ENCODE measurements at places on chromosomes 1 and 21.
A peak's percentile ranks its signal among the peaks of the same experiment; 100 is the strongest.

- H3K27ac ChIP-seq = no peak overlapping the region
- no peaks in the 10 kb centered on the region for H3K36me3 ChIP-seq
- H3K27me3 ChIP-seq = peaks cover 2% of the 10 kb centered on the region
- H3K4me1 ChIP-seq = peaks cover 3% of the 10 kb centered on the region
- DNase-seq = no peak
Measured at GRCh38 chr1:180930687-180931086, 18.0 kb downstream of the KIAA1614 start.

DNA sequence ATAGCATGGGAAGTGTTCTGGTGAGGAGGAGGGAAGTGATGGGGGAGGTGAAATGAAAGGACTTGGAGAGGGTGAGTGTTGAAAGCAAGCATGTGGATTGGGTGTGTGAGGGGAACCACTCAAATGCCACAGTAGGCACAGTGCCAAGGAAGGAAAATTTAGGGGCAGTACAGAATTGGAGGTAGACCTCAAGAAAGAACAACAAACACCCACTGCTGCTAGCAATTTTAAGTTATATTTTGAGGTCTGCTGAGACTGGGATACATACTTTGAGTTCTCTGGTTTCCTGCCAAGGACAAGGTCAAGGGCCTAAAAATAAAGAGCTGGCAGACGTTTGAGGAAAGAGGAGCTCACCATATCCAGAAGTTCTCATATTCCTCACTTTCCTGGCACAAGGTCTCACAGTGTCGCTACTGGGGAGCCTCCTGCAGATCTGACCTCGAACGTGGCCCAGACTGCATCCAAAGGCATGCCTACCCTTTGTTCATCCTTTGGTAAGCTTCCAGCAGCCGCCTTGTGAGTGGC is 104.0 kb downstream of the BRINP2 start:
- no peak overlapping the region for H3K4me3 ChIP-seq
- no peaks in the 10 kb centered on the region for H3K27me3 ChIP-seq
- H3K4me1 ChIP-seq = no peaks in the 10 kb centered on the region
- DNase-seq = no peak
- H3K36me3 ChIP-seq = no peaks in the 10 kb centered on the region

DNA sequence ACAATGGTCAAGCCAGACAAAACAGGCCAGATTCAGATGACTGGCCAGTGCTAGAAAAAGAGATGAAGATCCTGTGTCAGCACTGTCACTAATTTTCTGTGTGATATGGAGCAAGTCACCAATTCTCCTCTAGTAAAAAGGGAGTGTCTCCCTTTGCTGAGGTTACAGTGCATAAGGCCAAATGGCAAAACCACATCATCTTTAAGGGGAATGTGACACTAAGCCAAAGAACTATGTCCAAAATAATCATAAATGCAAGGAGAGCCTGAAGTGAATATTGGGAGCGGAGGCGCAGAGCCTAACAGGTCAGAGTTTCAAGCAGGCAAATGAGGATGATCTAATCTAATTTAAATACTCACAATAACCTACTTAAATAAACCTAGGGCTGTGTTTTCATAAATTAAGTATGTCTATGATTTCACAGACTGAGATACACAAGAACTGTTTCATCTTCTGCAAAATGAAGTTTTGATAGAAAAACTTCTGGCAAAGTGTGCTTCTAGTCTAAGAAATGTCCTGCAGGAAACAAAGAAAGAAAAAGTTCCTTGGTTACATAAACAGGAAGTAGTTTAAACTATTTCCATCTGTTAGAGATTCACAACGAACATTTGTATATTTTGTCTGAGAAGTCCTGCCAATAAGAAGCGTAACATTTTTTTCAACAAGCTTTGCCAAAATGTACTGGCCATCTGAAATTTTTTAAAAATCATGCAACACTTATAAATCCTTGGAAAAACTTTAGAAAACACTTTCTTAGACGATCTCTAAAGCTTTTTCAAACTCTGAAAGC is 290.2 kb downstream of the LRRC40 start:
- no peaks in the 10 kb centered on the region for H3K36me3 ChIP-seq
- DNase-seq = no peak
- no peak overlapping the region for H3K4me3 ChIP-seq
- H3K27me3 ChIP-seq = no peaks in the 10 kb centered on the region
- no peaks in the 10 kb centered on the region for H3K4me1 ChIP-seq

DNA sequence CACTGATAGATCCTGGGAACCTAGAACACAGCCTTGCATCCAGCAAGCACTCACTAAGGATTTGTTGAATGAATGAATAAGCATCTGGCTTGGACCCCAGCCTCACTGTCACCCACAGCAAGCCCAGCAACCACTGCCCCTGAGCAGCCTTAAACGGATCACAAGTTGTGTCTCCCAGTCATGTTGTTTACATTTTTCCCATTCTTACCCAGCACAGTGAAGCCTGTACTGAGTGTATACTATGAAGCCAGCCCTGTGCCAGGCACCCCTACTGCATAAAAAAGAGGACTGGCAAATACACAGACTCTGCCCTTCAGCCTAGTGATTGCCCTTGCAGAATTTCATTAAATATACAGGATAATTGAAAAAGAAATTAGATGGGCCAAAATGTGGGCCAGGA is 30.2 kb downstream of the RRAGC start:
- peaks cover 52% of the 10 kb centered on the region for H3K27me3 ChIP-seq
- DNase-seq = no peak
- H3K4me3 ChIP-seq = no peak overlapping the region

DNA sequence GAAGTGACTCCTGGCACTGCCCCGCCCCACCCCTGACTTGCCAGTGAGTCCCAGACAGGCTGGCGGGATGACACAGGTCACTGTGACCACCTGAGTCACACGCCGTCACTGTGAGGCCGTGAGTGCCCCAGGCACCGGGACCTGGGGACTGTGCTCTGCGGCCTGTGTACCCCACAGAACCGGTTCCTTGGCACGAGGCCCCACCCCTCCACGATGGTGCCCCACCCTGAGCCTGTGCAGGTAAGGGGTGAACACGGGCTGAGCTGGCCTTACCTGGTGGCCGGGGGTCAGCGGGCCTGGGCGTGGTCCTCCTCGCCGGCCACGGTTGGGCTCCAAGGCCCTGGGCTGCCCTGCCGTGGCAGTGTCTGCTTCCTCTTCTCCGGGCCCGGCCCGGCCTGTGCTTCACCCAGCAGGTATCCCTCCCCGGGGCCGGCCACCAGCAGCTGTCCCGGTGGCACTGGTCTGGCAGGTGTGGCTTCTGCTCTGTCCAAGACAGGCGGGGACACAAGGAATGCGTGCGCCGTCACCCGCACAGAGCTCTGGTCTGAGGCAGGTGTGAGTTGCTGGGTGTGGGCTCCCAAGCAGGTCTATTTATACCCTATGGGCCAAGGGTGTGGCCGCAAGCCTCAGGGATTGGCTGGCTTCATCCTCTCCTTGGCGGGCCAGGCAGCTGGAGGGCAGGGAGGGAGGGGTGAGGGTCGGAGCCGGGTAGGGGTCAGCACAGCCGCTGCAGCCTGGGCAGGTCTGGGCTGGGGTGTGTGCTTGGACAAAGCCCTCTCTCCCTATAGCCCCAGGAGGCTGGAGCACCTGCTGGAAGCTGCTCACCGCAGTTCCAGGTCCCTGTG is at the start of gene RNF223:
TSS of gene RNF223 (minus strand) at position 564 of the 845 bp plus-strand sequence. CDS start 1,740 bp downstream, outside the sequence.
- H3K27me3 ChIP-seq = peaks cover 2% of the 10 kb centered on the region
- H3K27ac ChIP-seq = no peak within 1 kb of the TSS
- H3K4me3 ChIP-seq = no peak within 1 kb of the TSS
- no peak for DNase-seq

- H3K27me3 ChIP-seq = peaks cover 39% of the 10 kb centered on the region
- peaks cover 9% of the 10 kb centered on the region for H3K4me1 ChIP-seq
- no peak within 1 kb of the TSS for H3K27ac ChIP-seq
- H3K4me3 ChIP-seq = no peak within 1 kb of the TSS
- no peaks in the 10 kb centered on the region for H3K36me3 ChIP-seq
Measured at GRCh38 chr1:75611014-75611413, at the start of gene SLC44A5. Gene SLC44A5 (minus strand): TSS chr1:75611114. CDS start chr1:75541447, 69,667 bp downstream.

DNA sequence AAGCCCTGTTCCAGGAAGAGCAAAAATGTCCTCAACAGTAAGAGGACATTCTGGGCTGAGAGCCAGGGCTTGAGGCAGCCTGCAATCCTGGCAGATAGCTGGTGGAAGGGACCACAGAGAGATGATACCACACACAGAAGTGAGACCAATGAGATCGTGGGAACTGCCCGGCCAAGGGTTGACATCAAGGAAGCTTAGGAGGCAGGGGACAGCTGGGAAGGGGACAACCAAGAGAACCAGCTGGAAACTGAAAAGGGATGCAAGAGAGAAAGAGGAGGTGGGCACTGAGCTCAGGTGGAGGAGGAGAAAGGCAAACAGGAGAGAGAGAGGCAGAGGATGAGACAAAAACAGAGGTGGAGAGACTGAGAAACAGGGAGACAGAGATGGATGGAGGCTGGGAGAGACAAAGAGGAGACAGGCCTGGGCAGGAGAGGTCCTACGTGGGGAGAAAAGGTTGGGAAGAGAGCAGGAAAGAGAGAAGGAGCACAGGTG is 9.2 kb downstream of the PDZK1IP1 start:
- H3K36me3 ChIP-seq = no peaks in the 10 kb centered on the region
- peaks cover 12% of the 10 kb centered on the region for H3K27me3 ChIP-seq
- peak; percentile 10 for DNase-seq
- no peak overlapping the region for H3K27ac ChIP-seq
- no peak overlapping the region for H3K4me3 ChIP-seq

DNA sequence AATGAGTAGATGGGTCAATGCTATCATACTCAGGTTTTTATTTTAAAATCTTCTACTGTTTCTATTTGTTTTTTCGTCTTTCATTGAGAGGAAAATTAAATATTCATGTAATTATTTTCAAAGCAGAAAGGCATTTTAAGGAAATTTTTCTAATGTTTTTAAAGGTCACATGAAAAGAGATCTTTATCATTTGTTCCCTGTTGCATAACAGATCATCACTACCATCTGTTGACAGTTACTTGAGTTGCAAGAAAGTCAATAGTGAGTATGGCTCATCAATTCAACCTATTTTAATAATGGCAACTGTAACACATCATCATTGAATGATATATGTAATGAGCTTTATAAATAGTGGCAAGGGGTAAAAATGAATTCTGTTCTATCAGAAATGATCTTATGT is 369.7 kb downstream of the DPYD start:
- no peaks in the 10 kb centered on the region for H3K4me1 ChIP-seq
- H3K27ac ChIP-seq = no peak overlapping the region
- no peaks in the 10 kb centered on the region for H3K27me3 ChIP-seq
- H3K36me3 ChIP-seq = no peaks in the 10 kb centered on the region
- no peak for DNase-seq

GRCh38 chr1:21963477-21964217 is 13.2 kb upstream of the CELA3B start:
- peak; percentile 85 for DNase-seq
- H3K4me1 ChIP-seq = peaks cover 4% of the 10 kb centered on the region
- no peaks in the 10 kb centered on the region for H3K36me3 ChIP-seq
- no peak overlapping the region for H3K27ac ChIP-seq
- peaks cover 2% of the 10 kb centered on the region for H3K27me3 ChIP-seq

- no peak for DNase-seq
- no peak overlapping the region for H3K4me3 ChIP-seq
- H3K36me3 ChIP-seq = peaks cover 14% of the 10 kb centered on the region
Measured at GRCh38 chr1:28374297-28374696, 4.8 kb downstream of the PHACTR4 start.

GRCh38 chr1:24694380-24694843 is 50.8 kb upstream of the CLIC4 start:
- peaks cover 35% of the 10 kb centered on the region for H3K4me1 ChIP-seq
- DNase-seq = no peak
- H3K36me3 ChIP-seq = no peaks in the 10 kb centered on the region
- peaks cover 7% of the 10 kb centered on the region for H3K27me3 ChIP-seq

DNA sequence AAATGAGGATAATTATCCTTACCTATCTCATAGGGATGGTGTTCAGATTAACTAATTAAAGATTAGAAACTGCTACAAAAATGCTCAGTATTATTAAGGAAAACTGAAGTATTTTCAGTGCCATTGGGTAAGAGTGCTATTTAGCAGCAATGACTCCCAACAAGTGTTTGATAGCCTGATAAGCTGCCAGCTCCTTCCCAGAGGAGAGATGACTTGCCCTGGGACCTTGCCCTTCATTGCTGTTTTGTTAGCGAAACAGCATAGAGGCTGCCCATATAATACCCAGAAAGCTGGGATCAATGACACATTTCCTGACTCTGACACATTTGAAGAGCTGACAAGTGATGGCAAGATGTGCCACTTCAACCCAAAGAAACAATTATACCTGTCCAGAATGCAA is 592.2 kb downstream of the ADGRL2 start:
- no peaks in the 10 kb centered on the region for H3K27me3 ChIP-seq
- no peaks in the 10 kb centered on the region for H3K36me3 ChIP-seq
- H3K27ac ChIP-seq = no peak overlapping the region
- H3K4me1 ChIP-seq = no peaks in the 10 kb centered on the region

DNA sequence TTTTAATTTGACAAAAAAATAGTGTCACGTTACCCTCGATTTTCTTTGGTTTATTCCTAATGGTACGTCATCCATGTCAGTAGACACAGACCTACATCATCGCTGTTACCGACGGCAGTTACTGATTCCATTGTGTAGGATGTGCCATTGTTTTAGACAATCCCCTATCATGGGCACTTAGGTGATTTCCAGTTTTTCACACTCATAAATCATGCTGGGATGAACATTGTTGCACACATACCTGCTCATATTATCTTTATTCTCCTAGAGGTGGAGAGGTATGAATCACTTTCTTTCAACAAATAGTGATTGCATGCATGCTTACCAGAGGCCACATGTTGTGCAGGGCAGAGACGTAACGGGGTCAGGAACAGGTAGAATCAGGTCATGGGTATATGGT is 79.7 kb upstream of the EFHD2 start:
- H3K4me3 ChIP-seq = no peak overlapping the region
- peaks cover 2% of the 10 kb centered on the region for H3K4me1 ChIP-seq
- no peak for DNase-seq

GRCh38 chr1:25634066-25634465 is 17.5 kb downstream of the MAN1C1 start:
- no peak overlapping the region for H3K4me3 ChIP-seq
- H3K27ac ChIP-seq = no peak overlapping the region
- no peak for DNase-seq
- H3K27me3 ChIP-seq = peaks cover 18% of the 10 kb centered on the region
- peaks cover 68% of the 10 kb centered on the region for H3K36me3 ChIP-seq

DNA sequence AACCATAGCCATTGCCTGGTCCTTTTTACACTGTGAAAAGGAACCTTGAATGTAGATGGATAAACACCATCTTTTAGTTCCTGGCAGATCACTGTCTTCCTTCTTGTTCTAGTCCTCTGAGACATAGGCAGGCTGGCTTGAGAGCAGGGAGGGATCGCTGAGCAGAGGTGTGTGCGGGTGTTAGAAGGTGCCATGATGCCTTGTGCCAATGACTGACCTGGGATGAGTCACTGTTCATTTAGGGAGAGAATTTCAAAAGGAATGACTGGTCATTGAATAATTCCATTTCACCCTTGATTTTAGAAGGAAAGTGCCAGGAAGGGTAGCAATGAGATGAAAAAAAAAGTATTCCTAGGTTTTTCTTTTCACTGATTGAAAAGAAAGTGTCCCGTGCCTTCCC is 383.9 kb downstream of the KIF26B start:
- DNase-seq = no peak
- no peaks in the 10 kb centered on the region for H3K36me3 ChIP-seq
- no peak overlapping the region for H3K4me3 ChIP-seq
- H3K27ac ChIP-seq = no peak overlapping the region
- H3K4me1 ChIP-seq = no peaks in the 10 kb centered on the region

- no peak for DNase-seq
- no peak overlapping the region for H3K27ac ChIP-seq
- peaks cover 2% of the 10 kb centered on the region for H3K4me1 ChIP-seq
- no peak overlapping the region for H3K4me3 ChIP-seq
Measured at GRCh38 chr1:155117610-155118009, 10.1 kb upstream of the EFNA1 start.
